ENCODE measurements at places on chromosomes 4 and X.

GRCh38 chrX:8988446-8988845 lies 45.5 kb downstream of the FAM9B start:
- DNase-seq: peak; percentile 40

- no peak for DNase-seq
Measured at GRCh38 chr4:188053302-188053701, 56.1 kb downstream of the TRIML2 start.

DNA sequence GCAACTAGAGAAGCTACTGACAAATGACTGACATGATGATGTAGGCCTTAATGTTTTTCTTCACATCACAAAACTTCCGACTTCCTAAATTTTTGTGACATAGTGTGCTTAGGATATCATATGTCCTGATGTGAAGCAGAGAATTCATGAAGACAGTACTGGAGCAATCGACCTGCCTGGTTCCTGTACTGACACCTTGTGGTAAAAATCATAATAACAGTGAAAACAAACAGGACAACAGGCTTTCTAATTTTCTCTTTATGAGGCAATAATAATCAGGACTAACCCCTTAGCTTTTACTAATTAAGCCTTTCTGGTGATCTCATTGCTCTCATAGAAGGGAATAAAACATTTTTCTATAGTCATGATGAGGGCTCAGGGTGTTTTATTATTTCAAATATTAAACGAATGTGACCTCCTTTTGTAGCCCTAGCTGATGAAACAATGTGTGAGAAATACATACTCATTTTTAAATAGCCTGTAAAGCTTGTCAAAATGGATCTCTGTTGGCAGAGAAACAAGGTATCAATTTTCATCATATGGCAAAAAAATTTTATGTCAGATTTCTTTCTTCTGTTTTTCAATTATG lies 158.4 kb downstream of the TENT5D start:
- DNase-seq: no peak

DNA sequence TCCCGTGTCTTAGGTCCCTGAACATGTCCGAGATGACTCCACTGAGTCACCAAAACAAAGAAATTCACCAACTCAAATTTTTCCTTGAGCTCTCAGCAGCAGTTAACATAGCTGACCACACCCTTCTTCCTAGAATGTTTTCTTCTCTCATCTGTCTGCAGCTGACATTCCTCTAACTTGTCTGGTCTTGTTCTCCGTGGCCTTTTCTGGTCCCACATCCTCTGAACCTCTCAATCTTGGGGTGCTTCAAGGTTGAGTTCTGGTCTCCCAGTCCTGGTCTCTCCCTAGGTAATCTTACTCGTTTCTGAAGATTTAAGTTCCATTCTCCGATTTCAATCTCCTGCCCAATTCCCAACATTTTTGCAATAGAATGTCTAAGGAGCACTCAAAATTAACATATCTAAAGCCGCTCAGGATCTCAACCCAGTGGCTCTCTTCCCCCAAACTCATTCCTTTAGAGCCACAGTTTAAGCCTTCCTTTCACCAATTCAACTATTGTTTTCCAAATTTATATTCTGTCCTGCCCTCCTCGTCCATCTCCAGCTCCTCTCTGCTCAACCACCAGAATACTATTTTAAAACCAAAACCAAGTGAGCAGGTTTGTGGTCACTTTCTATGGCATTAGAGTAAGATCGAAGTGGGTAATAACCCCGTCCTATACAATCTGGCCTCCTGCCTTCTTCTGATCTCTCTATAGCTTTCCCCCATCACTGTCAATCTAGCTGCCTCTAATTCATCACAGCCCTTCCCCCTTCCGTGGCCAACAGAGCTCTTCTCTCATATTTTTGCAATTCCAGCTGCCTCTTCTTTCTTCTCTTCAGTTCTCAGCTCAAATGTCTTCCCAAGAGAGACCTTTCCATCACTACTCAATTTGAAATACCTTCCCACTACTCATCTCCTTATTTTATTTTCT lies 1.2 kb downstream of the TRIML2 start:
- DNase-seq: no peak

- no peak for DNase-seq
Measured at GRCh38 chr4:100497791-100498190, 20.0 kb downstream of the EMCN start.
